ENCODE measurements at places on chromosomes 11 and 22.
A peak's percentile ranks its signal among the peaks of the same experiment; 100 is the strongest.

GRCh38 chr11:92711926-92712325 lies 257.5 kb upstream of the MTNR1B start:
- no peak for DNase-seq

- no peak for DNase-seq
Measured at GRCh38 chr11:116375221-116375620, 397.6 kb downstream of the BUD13 start.

DNA sequence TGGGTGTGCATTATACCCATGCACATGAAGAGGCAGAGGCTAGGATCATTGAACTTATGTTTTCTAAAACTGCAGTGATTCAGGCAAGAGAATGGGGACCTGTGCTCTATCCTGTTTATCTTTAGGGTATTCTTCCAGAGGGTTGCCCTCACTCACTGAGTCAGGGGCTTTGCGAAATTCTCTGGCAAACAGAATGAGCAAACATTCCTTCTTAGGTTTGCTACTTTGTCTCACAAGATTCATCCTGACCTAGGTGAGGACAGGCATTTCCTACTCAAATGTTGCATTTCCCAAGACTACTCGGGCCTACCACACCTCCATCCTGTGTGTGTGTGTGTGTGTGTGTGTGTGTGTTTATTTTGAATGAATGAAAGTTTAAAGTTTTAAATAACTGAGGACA lies 2.7 kb upstream of the EIF3M start:
- no peak for DNase-seq

DNA sequence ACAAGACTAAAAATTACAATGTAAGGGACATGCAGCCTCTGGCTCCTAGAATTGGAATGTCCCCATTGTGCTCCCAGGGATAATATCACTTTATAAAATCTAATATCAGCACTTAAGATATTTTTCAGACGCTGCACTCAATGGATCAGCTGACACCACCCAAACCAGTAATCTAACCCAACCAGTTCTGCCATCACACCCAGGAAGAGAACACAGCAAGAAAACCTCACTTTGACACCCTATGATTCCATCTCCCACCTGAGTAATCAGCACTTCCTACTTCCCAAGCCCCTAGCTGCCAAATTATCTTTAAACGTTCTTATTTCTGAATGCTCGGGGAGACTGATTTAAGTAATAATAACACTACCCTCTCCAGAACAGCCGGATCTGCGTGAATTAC lies 2.6 kb downstream of the CASP4 start:
- no peak for DNase-seq

- no peak for DNase-seq
Measured at GRCh38 chr22:22244316-22245250, at the start of gene VPREB1. Gene VPREB1, plus strand, starts transcription at chr22:22244786. Its CDS starts 28 bp downstream, at chr22:22244814.

DNA sequence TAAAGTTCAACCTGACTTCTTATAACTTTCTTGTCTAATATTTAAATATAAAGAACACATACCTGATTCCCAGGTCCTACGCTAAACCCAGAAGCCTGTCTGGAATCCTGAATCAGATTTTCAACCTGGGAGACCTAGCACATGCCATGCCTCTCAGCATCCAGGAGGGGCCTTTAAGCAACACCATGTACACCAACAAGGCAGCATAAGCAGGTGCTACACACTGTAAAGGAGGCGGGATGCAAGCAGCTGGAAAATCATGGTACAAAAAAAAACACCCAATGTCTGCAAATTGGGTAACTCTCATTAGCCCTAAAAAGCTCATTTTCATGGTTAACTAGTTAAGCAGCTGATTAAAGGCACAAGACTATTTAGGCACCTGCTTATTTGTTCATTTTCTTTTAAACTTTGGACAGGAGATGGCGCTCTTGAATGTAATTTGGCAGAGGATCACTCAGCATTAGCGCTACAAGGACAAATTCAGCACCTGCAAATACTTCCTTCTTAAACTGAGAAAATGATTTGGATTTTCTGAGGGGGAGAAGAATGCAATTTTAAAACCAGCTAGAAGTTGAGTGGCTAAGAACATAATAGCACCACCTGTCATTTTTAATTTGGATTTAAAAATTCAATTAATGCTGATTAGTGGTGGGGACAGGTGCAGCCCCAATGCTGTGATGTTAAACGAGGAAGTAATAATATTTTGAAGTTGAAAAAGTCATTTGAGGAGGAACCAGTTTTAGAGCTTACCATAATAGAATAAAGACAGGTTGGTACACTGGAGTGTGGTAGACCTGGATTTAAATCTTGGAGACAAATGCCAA lies 104.0 kb downstream of the FAR1 start:
- DNase-seq, result no peak

DNA sequence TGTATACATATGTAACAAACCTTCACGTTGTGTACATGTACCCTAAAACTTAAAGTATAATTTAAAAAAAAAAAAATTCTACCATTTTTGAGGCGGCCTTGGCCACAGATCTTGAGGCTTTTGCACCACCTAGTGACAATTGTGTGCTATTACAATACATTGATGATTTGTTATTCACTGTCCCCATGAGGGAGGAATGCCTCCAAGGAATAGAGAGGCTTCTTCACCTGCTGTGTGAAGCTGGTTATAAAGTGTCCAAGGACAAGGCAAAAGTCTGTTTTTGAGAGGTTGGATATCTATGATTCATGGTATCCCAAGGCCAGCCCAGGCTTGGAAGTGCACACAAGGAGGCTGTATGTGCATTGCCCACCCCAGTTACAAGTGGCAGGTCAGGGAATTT lies 30.7 kb downstream of the SLC22A25 start:
- DNase-seq, result no peak

- DNase-seq, result no peak
Measured at GRCh38 chr11:3710485-3711259, 39.5 kb upstream of the CHRNA10 start.

- no peak for DNase-seq
Measured at GRCh38 chr22:46147061-46147460, 3.3 kb upstream of the PPARA start.

- DNase-seq, result peak; percentile 41
Measured at GRCh38 chr11:33773987-33774735, at the start of gene FBXO3. Gene FBXO3, minus strand, starts transcription at chr11:33774520. Its CDS starts 23 bp downstream, at chr11:33774497.

GRCh38 chr22:46796566-46797195 lies 34.2 kb downstream of the TBC1D22A start:
- DNase-seq, result no peak

DNA sequence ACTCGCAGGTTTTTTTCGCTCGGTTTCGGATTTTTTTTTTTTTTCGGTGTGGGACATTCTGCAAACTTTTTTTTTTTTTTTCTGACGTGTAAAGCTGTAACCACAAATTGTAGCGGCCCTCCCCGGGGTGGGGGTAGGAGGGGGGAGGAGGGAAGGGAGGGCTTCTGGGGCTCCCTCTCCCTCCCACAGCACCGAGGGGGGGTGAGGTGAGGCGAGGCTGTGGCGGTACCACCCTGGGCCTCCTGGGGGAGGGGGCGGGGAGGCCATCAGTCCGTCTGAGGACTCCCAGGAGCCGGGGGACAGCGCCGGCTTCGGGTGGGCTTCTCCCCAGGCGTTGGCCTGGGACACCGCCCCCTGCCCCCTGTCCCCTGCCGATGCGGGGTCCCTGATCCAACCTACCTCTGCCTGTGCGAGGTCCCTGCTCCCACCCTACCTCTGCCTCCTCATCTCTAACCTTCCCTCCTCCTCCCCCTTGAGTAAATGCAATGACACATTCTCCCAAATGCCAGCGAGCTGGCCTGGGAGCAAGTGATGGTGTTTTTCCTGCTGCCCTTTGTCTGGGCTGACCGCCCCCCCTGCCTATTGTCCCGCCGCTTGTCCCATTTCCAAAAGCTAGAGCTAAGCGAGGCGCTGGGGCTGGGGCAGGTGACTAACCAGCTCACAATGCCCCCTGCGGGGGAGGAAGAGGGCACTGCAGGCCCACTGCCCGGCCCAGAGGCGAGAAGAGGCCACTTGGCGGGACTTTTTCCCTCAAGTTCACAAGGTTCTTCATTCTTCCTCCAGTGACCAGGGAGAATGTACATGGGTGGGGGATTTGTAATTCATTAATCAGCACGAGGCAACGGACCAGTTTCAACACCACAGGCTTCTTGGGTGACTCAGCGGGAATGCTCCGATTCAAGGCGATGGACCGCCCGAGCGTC lies 511 bp upstream of the CLCF1 start:
- DNase-seq, result no peak

DNA sequence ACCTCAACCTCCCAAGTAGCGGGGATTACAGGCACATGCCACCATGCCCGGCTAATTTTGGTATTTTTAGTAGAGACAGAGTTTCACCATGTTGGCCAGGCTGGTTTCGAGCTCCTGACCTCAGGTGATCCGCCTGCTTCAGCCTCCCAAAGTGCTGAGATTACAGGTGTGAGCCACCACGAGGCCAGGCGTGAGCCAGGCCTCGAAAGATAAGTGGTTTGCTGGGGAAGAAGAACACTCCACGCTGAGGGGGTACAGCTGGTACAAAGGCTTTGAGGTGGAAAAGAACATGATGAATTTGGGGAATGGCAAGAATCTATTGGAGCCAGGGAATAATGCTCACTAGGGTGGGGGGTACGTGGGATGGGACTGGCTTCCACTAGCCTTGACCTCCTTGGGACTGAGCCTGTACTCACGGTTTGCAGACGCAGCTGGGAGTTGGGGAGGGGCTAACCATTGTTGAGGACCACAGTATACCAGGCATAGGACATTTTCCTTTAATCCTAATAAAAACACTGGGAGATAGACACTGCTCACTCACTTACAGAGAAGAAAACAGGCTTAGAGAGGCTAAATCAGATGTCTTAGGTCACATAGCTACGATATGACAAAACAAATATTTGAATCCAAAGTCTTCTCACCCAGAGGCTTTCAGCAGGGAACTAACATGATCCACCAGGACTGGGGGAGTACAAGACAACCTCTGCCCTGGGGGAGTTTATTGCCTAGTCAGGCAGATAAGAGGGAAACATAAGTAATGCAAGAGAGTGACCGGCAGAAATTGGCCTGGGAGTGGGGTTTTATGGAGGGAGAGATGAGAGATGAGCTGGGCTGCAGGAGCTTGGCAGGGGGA lies 4.9 kb downstream of the SLCO2B1 start:
- DNase-seq, result no peak

GRCh38 chr11:23211221-23211620 lies 350.9 kb upstream of the CCDC179 start:
- no peak for DNase-seq

GRCh38 chr22:19764299-19764593 lies 3.7 kb downstream of the TBX1 start:
- no peak for DNase-seq

GRCh38 chr11:36672815-36673450 lies 74.9 kb upstream of the RAG2 start:
- no peak for DNase-seq

- no peak for DNase-seq
Measured at GRCh38 chr11:64656862-64657261, 65.8 kb downstream of the SLC22A12 start.

GRCh38 chr11:121321614-121322243 lies 29.2 kb downstream of the SC5D start:
- DNase-seq, result no peak

- DNase-seq, result no peak
Measured at GRCh38 chr22:44030051-44030701, 6.1 kb downstream of the PARVB start.

DNA sequence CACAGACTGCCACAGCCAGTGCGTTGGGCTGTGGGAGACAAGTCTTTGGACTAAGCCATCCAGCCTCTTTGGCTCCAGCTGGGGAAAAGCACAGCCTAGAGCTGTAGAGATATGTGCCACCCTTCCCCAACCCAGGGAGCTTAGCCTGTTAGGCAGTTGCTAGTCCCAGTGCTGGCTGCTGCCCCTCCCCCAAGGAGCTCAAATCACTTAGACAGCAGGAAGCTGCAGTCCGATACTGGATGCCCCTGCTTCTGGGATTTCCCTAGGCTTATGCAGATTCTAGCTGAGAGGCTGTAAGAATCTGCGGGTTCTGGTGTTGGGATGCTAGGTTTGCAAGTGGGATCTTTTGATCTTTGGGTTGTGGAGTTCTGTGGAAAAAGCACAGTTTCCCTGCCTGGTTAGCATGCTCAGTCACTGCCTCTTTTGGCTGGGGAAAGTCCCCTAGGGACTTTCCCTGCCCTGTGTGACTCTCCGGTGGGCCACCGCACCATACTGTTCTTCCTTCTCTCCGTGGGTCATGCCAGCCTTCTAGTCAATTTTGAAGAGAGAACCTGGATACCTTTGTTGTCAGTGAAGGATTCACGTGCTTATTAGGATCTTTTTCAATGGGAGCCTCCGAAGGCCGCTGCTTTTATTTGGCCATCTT lies 792.0 kb downstream of the KCNA4 start:
- DNase-seq, result no peak

DNA sequence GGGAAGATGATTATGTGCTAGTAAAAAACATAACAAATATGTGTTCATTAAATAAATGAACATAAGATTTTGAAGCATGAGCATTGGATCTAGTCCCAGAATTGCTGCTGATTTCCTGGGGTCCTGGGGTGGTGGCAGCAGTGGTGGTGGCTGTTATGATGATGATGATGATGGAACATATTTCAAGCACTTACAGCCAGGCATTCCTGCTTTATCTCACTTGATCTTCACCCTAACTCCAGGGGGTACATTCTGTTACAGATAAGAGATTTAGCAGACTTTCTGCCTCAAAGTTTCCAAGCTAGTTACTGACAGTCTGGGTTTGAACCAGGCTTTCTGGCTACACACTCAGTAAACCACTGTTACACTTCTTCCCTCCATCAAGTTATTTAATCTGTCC lies 5.2 kb downstream of the TRAPPC4 start:
- no peak for DNase-seq

- DNase-seq, result no peak
Measured at GRCh38 chr11:100619484-100619883, 67.6 kb upstream of the ARHGAP42 start.

- no peak for DNase-seq
Measured at GRCh38 chr11:109041876-109042275, 377.0 kb downstream of the DDX10 start.

DNA sequence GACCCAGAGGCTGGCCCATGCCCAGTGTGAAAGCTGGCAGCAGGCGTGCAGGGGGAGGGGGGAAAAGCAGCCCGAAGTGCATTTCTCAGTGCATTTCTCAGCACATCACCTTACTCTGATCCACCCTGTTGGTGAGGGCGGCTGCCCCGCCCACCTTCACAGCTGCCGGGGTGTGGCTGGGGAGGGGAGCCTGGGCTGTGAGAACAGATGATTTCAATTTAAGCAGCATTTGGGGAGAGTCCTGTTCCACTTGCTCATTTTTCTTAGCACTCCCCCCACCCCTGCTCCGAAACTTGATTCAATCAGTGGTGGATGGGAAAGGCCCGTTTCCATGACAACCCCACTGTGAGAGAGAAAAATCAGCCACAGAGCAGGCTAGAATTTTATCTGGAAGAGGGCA lies 84.8 kb downstream of the SNX19 start:
- no peak for DNase-seq

- no peak for DNase-seq
Measured at GRCh38 chr11:105937331-105937730, 84.7 kb downstream of the MSANTD4 start.

- no peak for DNase-seq
Measured at GRCh38 chr22:32281072-32281471, 25.9 kb upstream of the SLC5A4 start.

Data from stimulated activated CD8-positive, alpha-beta memory T cell treated with anti-CD3 and anti-CD28 coated beads, Interleukin-15, amount 100 ng/mL, for 24 hours (primary cell).